ENCODE measurements at places on chromosomes 4 and X.

- DNase-seq = no peak
Observed at GRCh38 chr4:112402098-112402497, 104.9 kb downstream of the ALPK1 start.

GRCh38 chr4:149534779-149535178 is 280.9 kb downstream of the IQCM start:
- DNase-seq = no peak

DNA sequence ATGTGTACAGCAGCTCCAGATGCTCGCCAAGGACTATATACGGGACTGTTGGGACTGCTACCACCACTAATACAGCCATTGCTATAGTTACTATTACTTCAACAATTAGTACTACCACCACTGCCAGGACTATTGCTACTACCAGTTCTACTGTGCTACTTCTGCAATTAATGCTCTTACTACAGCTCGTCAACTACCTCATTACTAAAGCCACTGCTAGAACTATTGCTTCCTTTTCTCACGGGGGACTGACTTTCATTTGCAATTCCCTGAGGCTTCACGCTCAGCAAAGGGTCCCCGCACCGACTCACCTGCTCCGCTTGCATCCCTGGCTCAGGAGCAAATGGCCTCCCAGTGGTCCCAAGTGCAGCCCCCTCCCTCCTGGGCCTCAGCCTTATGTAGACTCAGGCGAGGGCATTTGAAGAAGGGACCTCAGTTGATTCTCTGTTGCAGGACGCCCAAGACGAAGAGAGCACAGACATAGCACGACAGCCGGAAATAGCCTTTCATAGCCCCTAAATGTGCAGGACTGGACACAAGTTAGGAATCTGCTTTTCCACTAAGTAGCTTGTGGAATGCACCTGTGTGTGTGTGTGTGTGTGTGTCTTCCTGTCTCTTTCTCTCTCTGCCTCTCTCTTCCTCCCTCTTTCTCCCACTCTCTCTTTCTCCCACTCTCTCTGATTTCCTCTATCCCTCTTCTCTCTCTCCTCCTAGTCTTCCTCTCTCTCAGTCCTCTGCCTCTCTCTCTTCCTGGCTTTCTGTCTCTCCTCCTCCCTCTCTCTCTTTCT is 294.8 kb downstream of the ASMT start:
- DNase-seq = no peak

DNA sequence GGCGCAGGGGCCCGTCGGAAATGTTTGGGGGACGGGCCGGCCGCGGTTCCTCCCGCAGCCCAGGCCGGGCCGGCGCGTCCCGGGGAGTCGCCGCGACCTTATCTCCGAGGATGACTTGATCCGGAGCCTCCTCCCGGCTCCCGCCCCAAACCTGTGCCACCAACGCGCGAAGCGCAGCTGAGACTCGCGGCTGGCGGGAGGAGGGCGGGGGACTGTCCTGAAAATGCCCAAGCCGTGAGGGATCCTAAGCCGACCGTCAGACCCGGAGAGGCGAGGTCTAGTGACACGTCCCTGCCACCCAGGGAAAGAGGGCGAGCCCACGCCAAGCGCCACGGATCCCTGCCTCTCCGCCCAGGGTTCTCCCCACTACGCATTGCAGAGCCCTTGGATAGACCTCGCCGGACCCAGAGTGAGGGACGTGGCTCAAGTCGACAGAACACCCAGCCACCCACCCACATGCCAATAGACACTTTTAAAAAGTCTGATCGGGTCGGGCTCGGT is 26.9 kb downstream of the UTP14A start:
- no peak for DNase-seq

GRCh38 chr4:95439071-95439470 is 109.7 kb downstream of the UNC5C start:
- DNase-seq = no peak

DNA sequence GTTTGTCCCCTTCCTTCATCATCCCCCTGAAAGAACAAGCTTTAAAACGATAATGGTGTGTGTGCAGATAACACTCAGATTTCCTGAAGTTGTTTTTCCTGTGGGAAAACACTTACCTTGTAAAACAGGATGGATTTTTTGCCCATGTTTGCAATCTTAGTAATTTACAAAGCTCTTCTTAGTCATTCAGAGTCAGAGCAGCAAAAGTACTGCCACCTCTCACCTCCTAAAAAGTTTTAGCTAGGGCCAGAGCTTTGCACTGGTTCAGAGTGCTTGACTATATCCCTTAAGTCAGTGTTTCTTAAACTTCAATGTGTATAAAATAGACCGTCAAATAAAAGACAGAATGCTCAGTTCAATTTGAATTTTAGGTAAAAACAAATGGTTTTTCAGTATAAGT is 62.3 kb downstream of the NKX6-1 start:
- DNase-seq = no peak

DNA sequence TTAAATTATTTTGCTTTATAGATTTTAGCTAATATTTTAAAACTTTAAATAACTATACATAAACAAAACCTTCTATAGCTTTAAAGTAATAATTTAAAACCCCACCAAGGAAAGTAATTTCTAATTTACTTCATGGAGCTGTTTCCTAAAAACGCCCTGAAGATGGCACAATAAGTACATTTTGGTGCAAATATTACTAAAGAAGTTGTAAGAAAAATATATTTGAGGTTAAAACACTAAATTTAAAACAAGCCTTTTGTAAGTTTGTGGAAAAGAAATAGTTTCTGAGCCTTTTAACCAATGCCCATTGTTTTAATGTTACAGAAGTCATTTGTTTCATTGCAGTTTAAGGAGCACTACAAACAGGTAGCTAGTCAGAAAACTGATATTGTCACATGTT is 137.4 kb upstream of the AGA start:
- DNase-seq = no peak

DNA sequence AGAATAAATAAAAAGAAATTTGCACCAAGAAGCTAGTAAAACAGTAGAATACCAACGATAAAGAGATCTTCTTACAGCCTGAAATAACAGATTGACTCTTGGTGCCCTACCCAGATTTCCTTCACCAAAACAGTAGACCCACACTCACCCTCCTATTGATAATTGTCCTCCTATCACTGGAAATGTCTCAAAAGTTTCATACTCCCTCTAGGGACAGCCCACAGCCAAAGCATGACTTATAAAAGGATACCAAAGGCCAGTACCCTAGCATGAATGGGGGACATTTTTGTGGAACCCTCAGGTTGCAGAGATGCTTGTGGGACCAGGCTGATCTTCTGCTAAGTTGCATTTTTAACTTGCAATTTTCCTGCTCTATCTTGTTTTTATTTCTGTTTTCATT is 104.1 kb downstream of the INPP4B start:
- no peak for DNase-seq

DNA sequence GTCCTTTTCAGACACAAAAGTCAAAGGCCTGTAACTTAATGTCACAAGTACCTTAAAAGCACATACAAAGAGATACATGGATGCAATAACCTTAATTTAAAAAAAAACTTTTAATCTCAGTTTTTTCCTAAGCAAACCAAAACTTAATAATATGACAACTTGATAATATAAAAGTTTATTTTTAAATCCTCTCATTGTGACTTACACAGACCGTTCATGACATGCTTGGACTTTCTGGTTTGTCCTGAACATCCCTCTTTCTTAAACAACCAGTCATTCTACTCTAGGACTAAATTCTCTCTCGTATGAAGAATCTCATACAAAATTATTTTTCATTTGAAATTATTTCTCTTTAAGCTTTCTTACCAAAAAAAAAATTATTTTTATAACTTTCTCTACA is 43.1 kb upstream of the CYP2U1 start:
- no peak for DNase-seq

DNA sequence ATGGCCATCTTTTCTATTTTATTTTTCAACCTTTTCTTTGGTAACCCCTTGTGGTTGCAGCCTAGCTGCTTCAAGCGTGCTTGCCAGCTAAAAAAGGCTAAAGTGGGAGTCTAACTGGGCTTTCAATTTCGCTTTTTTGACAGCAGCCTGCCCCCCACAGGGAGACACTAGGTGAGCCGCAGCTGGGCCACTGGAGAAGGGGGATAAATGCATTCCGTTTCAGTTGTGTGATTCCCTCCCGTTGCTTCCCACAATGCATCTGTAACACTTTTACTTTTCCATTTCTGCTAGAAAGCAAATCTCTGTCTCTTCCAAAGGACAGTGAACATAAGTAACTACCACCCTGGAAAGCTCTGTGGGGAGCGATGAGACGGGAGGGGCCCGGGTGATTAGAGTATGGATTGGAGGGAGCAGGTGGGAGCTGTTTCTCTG is 86.3 kb upstream of the RAPGEF2 start:
- DNase-seq = no peak

- no peak for DNase-seq
Observed at GRCh38 chr4:81652069-81652478, 180.4 kb upstream of the RASGEF1B start.

DNA sequence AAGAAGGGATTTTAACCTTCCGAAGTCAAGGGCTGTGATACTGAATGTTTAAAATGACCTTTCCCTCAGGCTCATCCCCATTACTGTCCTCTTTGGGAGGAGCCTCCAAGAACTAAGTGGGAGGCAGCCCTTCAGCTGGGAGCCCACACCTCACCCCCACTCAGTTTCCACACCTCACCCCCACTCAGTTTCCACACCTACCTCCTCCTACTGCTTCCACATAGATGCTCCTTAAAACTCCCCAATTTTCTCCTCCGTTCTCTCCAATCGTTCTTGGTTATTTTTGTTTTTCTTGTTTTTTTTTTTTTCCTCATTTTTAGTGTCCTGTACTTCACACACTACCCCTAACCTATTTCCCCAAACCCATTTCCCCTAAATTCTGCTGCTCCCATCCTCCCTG is 31.6 kb upstream of the ANXA3 start:
- DNase-seq = no peak

DNA sequence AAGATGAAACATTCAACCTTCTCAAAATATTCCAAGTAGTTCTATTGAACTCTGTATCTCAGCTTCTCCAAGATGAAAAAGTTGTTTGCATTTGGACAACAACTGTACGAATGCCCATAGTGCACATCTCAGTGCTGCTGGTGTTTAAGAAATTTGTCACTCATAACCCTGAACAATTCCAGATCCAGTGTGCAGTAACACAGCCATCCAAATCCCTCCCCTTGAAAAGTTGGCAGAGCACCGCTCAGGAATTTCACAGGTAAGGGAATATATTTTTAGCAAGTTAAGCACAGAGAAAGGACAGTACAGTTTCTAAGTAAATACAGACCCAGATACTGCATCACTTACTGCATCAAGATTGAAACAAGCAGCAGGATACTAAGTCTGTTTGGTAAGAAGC is 104.7 kb downstream of the CNOT6L start:
- no peak for DNase-seq

DNA sequence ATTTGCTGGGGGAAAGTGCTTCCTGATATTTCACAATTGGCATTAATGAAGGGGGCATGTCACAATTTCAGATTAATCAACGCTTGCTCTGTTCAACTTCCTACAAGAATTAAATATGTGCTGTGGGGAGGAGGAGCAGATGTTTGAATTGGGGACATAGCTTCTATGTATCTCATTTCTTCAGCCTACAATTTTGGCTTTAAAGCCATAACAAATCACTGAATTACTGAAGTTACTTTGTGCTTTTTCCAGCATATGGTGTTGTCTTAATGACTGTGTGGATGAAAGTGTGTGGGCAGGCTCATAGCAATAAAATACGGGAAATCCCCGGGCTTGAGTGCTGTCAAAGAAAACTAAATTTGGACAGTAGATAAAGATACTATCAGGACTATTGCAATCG is 813 bp downstream of the TLR7 start:
- no peak for DNase-seq

GRCh38 chrX:118560489-118560888 is 64.9 kb downstream of the DOCK11 start:
- no peak for DNase-seq

- no peak for DNase-seq
Observed at GRCh38 chr4:95980877-95981360, 141.0 kb downstream of the PDHA2 start.

GRCh38 chrX:70030301-70030767 is 19.4 kb downstream of the AWAT2 start:
- no peak for DNase-seq

DNA sequence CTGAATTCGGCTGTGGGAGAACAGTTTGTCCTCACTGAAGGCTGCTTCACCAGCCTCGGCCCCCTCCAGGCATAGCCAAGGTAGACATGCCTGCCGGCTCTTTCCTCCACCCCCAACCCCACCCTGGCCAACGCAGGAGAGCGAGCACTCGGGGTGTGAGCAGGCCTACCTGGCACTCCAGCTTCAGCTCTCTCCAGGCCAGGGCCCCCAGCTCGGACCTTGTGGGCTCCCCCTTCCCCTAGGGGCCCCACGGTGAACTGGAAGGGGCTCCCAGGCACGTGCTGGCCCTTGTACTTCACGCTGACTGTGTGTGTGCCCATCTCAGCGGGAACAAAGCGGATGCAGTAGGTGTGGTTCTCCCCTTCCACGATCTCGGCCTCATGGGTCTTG is 22.4 kb downstream of the FLNA start:
- no peak for DNase-seq

DNA sequence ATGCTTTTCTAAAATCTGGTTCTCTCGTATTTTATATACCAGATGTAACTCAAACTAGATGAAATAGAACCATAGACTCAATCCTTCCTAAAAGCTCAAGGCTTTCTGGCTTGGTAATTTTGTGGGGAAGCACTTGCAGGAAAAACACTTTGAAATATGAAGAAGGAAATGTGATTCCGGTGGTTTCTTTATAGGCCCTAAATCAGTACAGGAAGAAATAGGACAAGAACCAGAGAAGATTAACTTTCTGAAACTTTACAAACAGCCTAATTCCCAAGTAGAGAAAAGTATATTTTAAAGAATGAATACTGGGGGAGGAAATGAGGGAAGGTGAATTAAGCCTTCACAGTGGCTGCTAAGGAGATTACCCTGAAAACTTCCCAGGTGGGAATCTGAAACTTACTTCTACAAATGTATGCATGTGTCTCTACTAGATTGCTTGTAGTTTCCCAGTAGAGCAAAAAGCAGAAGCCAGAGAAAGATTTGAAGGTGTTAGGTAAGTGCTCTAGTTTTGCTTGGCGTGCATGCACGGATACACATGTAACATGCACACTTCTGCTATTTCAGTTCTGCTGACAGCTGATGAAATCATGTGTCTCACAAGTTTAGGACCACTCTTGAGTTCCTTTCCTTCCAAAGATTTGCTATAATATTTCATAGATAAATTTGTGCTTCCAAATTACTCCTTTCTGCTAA is 92.1 kb downstream of the AFF1 start:
- no peak for DNase-seq

- DNase-seq = no peak
Observed at GRCh38 chrX:14963447-14964236, 90.4 kb downstream of the MOSPD2 start.
